ENCODE measurements at places on chromosomes 4 and X.

- DNase-seq: no peak
Observed at GRCh38 chr4:85398276-85398675, 76.7 kb upstream of the ARHGAP24 start.

- DNase-seq: no peak
Observed at GRCh38 chr4:107801766-107802211, 22.9 kb upstream of the SGMS2 start.

- DNase-seq: no peak
Observed at GRCh38 chr4:76605099-76605563, 170.1 kb downstream of the SHROOM3 start.

DNA sequence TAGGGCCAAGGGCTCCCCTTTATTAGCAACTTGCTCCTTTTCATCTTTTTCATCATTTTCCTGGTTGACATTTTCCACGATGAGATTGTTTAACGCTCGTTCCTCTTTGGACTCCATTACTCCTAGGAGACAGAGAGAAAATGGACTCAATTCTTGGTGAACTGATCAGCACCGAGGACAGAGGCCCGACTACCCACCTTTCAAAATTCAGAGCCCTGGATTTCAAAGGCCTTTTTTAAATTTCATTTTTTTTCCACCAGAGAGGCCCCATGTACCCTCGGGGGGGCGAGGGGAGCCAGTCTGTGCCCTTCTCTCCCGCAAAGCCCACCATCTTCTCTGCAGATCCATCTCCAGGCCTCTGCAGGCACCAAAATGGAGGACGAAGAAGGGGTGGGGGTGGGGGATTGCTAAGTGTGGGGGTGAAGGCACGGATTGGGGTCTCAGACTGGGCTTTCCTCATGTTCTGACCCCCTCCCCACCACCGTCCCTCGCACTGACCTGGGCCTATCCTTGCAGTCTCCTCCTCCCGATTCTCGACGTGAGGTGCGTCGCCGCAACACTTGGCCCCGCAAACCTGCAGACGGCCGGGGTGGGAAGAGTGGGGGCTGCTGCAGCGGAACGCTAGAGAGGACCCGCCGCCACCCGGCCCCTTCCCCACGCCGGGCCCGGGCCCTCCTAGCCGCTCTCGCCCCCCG is 783 bp downstream of the BEX2 start:
- no peak for DNase-seq

GRCh38 chrX:13759152-13759718 is 24.7 kb downstream of the OFD1 start:
- DNase-seq: no peak

DNA sequence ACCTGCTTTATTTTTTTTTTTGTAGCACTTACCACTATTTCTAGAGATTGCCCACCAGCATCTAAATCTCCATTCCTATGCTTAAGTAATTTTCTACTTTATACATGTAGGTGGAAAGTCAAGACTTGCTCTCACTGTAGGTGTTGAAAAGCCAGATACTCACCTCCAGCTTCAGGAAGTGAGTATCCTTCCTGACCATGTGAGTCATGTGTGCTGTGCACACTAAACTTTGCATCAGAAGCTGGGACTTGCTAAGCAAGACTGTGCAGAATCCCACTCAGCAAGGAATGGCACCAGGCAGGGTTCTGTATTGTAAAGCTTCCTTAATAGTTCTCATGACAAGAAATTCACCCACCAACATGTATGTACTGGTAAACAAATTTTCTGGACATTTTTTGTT is 151.8 kb downstream of the POU4F2 start:
- no peak for DNase-seq

GRCh38 chr4:186642530-186642929 is 81.1 kb downstream of the FAT1 start:
- DNase-seq: no peak

DNA sequence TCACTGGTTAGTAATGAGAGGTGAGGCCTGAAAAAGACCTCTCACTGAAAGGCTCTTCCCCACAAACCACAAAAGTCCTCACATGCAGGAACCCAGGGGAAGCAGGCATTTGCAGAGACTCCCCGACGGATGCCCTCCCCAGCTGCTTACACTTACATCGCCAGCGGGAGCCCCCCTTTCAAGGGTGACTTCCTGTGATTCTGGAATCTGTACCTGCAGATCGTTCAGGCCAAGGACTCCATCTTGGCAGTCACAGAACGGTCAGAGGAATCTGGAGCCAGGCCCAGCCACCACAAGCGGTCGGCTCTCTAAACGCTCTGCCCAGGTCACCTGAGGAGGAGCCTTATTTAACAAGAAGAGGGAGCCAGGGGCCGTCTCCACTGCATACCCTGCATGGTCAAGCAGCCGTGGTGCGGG is 71.3 kb upstream of the STS start:
- no peak for DNase-seq

- no peak for DNase-seq
Observed at GRCh38 chrX:41026702-41027078, 58.6 kb upstream of the USP9X start.

- no peak for DNase-seq
Observed at GRCh38 chrX:115360220-115360781, 70.8 kb downstream of the LUZP4 start.

DNA sequence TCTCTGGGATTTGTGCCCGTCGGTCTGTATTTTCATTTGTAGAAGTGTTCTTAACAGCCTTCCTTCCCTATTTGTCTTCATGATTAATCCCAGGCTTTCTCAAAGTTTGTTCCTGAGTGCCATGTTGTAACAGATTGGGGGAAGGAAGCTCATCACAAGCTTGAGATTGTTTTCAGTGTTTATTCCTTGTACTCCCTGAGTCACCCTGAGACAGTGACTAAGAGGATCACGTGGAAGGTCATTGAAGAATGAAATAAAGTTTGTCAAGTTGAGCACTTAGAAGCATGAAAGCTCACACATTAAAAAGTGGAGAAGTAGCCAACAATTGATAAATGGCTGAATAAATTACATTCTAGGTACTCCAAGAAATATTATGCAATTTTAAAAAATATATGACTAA is 153.5 kb upstream of the FAM241A start:
- DNase-seq: no peak

- DNase-seq: no peak
Observed at GRCh38 chr4:56613101-56613862, 67.8 kb downstream of the HOPX start.

- DNase-seq: no peak
Observed at GRCh38 chr4:151175233-151175632, 75.8 kb downstream of the RPS3A start.

DNA sequence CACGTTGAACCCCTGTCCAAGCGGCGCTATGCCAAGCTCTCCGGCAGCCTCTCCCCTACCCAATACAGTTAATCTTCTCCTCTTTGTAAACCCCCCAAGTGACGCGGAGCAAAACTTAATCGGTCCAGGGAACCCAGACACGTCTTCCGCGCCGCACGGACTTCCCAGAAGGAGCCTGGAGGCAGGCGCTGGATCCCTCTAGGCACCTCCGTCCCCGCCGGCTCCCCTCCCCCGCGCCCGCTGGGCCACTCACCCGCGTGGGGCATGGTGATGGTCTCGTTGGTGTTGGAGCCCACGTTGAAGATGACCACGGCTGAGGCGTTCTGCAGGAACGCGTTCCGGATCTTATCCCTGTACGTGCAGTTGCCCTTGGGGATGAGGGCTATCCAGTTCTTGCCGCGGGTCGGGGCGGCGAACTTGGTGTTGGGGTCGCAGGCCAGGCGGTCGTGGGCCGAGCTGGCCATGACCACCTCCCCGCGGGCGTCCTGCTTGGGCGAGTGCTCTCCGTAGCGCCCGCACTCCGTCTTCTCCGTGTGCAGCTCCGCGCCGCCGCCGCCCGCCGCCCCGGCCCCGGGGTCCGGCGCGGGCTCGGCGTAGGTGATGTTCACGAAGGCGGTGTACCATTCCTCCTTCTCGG is 1.1 kb downstream of the RNF150 start:
- DNase-seq: no peak

DNA sequence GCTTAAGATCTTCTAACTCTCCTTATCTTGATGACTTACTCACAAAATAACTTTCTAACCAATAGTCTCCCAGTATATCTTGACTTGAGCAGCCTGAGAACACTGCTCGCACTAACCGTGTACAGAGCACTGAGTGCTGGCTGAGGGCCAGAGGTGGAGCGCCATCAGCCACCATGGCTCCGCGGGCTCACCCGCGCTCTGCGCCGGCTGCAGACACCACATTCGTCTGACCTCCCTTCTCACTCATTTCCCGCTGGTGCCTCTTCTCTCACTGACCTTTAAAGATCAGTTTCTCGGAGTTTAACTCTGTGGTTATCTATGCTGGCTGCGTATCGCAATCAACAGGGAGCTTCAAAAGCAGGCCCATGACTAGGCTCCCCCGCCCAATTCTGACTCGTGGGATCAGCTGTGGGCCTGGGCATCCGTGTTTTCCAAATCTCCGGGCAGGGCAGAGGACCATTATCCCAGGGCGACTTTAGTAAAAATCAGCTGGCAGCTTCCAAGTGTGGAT is 78.6 kb downstream of the HAUS3 start:
- no peak for DNase-seq

GRCh38 chr4:139851639-139852038 is 186.0 kb downstream of the MGST2 start:
- no peak for DNase-seq

GRCh38 chr4:55444827-55445226 is 49.1 kb downstream of the TMEM165 start:
- no peak for DNase-seq

- DNase-seq: no peak
Observed at GRCh38 chrX:136275553-136275952, 24.4 kb upstream of the MAP7D3 start.

GRCh38 chrX:11398785-11399184 is 105.6 kb downstream of the AMELX start:
- no peak for DNase-seq

GRCh38 chr4:105192474-105192873 is 45.8 kb downstream of the TET2 start:
- DNase-seq: no peak

GRCh38 chr4:41408859-41409593 is 128.9 kb upstream of the LIMCH1 start:
- no peak for DNase-seq

DNA sequence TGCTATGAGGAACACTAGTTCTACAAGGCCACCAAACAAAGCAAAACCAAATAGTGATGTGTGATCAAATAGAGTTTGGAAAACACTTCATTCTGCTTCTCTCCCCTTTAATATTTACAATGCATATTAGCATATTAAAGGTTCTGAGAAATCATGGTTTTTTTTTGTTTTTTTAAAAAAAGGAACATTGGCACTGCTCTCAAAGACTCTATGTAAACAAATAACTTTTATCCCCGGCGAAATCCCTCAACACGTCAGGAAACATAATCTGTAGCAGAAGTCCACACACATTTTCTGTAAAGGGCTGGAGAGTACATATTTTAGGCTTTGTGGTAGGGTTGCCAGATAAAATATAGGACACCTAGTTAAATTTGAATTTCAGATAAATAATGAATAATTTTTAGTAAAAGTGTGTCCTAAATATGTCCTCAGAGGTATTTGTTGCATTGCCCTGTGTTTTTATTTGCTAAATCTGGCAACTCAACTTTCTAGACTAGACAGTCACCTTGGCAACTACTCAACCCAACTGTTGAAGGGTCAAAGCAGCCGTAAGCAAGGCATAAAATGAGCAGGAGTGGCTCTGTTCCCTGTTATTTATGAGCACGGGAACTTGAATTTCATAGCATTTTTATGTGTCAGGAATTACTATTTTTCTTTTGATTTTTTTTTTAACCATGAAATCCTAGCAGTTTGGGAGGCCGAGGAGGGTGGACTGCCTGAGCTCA is 8.6 kb downstream of the SPATA4 start:
- no peak for DNase-seq

GRCh38 chr4:138555584-138555983 is 313.4 kb upstream of the SLC7A11 start:
- no peak for DNase-seq

DNA sequence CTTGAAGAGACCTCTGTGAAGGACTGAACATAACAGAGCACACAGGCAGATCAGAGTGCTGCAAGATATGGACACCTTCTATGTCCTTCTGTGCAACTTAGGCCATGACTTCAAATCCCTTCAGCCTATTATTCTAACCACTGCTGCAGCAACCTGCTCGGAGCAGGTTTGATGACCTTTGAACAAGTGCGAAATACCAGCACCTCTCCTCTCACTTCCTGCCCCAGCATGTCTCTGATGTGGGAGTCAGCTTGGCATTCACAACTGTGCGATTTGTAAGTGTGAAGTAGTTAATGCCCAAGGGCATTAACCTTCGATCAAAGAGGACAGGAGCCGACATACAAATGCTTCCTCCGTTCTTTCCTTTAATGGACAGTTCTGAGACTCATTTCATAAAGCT is 1.6 kb upstream of the EXOC1 start:
- peak; percentile 34 for DNase-seq

GRCh38 chr4:93116624-93117023 is 711.9 kb upstream of the ATOH1 start:
- DNase-seq: no peak

GRCh38 chr4:18930487-18930886 is 908.9 kb upstream of the LCORL start:
- DNase-seq: no peak

- no peak for DNase-seq
Observed at GRCh38 chr4:80008351-80008750, 64.7 kb downstream of the ANTXR2 start.

Data from activated CD8-positive, alpha-beta memory T cell treated with anti-CD3 and anti-CD28 coated beads, Interleukin-2, amount 50 U/mL, for 4 hours (primary cell).